Activated T-cell treated with anti-CD3 and anti-CD28 coated beads, Interleukin-2, amount 50 U/mL, for 72 hours (primary cell): ENCODE measurements at places on chromosomes 2 and 18. TPM values are rescaled to one million over a fixed set of nuclear protein-coding genes. Genes with fewer than 3 reads are reported as not detected.

The TRIB2 gene
- 2.4 TPM for total RNA-seq

The RAB11FIP5 gene
- total RNA-seq, result 6.6 TPM

The NEU2 gene
- not detected for total RNA-seq

- DNase-seq, result peak; percentile 21
These were observed 17.2 kb downstream of the GPC1 start for GRCh38 chr2:240452462-240453256.
